NCI-H187 (cell line): ENCODE measurements at places on chromosomes 1 and 21.

- no peak for DNase-seq
Observed at GRCh38 chr1:65425006-65425405, 4.5 kb downstream of the LEPR start.

DNA sequence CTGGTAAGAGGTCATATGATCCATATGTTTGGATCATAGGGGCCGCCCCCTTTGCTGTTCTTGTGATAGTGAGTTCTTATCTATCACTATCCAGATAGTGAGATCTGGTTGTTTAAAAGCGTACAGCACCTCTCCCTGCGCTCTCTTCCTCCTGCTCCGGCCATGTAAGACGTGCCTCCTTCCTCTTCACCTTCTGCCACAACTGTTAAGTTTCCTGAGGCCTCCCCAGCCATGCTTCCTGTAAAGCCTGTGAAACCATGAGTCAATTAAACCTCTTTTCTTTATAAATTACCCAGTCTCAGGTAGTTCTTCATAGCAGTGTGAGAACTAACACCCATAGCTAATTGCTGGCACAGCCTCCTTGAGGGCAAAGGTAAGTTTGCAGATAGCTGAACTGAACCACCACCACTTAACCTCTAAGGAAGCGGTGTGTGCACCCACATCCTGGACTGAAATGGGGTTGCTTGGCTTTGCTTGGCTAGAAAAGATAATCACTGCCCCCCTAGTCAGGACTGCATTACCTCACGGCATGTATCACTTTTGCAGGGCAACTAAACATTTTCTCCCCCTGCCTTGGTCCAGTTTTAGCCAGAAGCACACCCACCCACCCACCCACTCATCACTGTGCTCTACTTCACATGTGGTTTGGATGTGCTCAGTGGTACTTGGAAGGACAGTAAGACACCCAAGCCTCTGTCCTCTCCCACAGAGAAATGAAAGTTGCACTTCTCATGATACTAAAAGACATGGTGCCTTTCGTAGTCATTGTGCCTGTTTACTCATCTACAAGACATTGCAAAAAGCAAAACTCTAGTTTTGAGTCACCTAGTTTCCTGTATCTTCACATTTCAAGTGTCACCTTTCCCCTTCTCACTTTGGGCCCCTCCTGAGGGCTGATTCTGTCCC, 23.1 kb upstream of the PTAFR start:
- DNase-seq, result no peak

DNA sequence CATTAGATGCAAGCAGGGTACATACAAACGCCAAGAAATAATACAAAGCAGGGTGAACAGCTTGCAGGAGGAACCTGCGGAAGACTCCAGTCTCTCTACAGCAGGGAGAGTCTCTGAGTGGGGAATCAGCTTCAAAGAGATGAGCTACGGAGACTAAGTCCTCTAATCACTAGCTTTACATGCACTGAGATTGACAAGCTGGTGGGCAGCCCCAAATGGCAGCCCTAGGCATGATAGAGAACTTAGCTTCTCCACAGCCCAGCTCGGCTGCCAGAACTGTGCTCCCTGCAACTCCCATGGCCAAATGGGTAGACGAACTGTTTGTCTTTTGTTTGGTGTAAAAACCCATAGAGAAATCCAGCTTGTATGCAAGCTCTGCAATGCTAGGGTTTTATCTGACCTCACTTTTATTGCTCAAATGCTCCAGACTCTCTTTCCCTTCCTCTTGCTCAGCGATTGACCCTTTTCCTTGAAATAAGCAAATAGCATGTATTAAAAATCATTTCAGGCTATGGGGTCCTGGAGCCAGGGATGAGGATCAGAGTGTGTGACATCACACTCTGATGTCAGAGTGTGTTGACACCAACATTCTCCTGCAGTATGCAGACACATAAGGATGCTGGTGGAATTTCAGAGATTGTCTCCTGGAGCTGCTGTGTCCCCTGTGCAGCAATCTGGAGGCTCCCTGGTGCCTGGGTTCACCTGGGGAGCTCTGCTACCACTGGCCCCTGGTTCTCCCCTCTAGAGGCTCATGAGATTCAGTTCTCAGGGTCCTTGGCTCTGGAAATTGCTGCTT, 238.5 kb downstream of the TTLL7 start:
- no peak for DNase-seq

DNA sequence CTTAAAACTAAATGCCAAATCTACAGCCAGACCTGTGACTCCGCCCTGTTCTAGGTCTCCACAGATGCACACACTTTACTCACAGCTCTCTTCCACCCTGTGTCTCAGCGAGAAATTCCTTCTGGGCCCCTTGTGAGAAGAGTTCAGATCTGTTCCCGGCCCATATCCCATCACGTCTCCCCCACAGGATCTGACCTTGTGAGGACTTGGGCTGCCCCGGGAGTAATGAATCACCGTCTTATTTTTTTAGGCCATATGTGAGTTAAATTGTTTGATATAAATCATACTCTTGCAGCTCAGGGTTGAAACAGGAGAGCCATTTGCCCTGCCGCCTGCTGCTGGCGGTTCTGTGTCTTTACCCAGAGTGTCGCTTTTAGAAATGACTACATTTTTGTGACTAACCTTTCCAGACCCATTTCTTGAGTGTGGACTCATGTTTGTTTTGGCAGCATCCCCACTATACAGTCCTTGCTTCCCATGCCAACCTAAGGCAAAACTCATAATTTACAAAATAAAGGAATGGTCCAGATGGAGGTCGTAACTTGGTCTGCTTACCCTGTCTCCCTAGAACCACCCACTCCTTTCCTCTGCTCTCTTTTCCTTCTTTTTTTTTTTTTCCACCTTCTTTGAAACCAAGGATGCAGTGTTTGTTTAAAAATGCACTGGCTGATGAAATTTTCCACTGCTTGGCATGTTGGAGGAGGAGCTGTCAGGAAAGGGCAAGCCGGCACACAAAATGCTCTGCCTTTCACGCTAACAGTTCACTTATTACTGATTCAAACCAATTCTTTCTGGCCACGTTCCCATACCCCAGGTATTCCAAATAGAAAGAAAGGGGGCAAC, 98.0 kb upstream of the C1orf105 start:
- DNase-seq, result no peak

DNA sequence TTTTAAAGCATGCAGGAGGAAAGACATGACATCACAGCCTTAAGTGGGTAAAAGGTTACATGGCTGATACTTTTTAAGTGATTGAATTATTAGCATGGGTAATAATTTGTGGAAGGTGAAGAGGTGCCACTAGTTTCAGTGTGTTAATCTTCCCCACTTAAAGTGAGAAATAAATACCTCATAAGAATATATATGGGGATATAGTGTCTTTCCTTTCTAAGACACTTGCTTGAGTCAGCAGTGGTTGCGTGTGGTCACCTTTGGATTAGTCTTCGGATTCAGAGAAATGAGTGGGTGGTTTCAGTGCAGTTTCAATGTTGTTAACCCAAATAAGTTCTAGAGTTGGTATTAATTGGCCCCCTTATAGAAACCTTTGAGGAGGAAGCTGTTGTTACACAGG, 94.1 kb downstream of the ADGRL2 start:
- DNase-seq, result no peak

DNA sequence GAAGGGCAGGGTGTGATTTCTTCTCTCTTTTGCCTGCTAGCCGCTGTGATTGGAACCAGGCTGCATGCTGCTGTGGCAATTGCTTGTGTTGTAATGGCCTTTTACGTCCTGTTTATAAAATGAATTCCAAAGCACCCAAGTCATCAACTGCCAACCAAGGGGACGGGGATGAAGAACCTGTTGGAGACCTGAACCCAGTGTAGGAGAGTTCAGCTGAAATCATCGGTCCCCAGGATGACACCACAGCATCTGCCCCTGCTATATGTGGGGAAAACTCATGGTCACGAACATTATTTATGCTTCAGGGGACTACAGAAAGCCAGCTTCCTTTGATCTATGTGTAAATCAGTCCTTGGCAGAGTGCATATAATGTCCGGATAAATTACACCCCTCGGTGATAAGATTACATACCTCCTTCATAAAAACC, 3.8 kb downstream of the TMEM167B start:
- DNase-seq, result no peak

- DNase-seq, result no peak
Observed at GRCh38 chr1:70048336-70049094, 156.9 kb downstream of the LRRC40 start.

GRCh38 chr1:31222176-31222575, 17.5 kb downstream of the NKAIN1 start:
- no peak for DNase-seq

- DNase-seq, result no peak
Observed at GRCh38 chr1:113876176-113876575, 4.7 kb upstream of the PTPN22 start.

DNA sequence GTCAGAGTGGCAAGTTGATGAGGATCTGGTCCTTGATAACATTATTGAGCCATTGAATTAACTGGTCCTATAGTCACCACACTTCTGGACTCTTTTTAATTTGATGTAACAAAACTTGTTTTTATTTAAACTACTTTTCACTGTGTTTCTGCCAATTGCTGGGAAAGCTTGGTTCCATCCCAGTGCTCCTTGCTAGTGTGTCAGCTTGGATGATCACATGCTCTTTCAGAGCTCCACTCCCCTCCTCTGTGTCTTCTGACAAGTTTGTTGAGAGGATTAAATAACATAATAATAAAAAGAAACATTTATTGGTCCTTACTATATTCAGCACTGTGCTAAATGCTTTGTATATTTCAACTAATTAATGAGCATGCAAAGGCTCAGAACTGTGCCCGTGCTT, 448.5 kb upstream of the B3GALT2 start:
- DNase-seq, result no peak

DNA sequence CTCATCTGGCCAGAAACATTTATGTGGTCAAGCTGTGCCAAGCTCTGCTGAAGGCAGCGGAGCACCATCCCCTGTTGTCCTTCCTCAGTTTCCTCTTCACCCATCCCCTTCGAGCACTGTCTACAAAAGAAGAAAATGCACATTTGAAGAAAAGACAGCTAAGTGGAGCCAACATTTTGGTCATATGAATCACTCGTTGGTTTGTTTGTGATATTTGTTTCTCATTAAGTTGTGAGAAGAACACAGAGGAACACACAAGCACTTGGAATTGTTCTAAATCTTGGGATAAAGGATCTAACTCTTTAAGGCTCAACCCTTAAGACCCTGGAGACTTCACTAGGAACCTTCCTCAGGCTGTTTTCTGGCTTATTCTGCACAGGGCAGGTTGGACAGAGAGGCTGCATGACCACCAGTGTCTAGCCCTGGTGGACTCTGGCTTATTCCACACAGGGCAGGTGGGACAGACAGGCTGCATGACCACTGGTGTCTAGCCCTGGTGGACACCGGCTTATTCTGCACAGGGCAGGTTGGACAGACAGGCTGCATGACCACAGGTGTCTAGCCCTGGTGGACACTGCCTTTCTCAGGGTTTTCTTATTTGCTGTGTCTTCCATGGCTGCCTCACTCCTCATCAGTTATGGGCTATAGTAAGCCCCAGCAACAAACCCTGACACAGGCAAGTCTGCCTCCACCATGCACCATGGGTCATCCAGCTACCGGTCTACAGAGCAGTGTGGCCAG, 35.3 kb upstream of the COL6A2 start:
- DNase-seq, result no peak

- no peak for DNase-seq
Observed at GRCh38 chr1:91919962-91920361, 29.2 kb upstream of the BRDT start.

GRCh38 chr21:29151931-29152330, 21.5 kb downstream of the MAP3K7CL start:
- no peak for DNase-seq

DNA sequence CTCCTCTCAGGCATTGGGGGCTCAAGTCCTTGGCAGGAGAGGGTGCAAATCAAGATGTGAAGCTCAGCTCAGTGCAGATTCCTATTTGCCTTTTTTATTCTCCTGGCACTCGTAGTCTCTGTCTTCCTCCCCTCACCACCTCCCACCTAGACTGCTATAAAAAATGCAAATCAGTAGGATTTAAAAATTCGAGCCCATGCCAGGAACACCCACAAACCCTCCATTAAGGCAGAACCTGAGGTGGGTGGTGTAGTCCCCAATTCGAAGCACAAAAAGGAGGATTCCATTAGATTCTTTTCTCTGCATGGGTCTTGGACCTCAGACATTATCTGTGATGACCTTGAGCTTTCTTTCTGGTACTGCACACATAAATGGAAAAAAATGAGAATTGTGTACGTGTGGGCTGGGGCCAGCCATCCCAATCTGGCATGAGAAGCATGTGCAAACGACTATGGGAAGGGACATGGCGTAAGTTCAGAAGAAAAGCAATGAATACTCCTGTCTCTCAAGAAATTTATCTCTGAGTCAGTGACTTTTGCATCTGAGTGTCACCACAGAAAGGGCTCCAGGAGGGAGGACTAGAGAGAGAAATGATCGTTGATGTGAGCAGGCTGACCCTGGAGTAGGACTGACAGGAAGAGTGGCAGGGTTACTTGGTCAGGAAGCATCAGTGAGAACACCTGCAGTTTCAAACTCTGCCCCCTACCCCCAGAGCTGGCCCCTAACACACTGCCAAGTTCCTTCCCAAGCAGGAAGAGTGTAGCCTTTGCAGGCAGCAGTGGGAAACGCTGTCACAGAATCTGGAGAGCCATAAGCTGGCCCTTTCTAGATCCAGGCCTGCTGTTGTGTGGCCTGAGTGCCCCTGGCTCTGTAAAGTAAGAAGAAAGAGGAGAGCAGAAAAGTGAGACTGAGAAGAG, 1.7 kb downstream of the INKA2 start:
- no peak for DNase-seq
